ENCODE measurements at places on chromosomes 16 and 17. TPM values are rescaled to one million over a fixed set of nuclear protein-coding genes. Genes with fewer than 3 reads are reported as not detected.

Gene ACE
- total RNA-seq, result 1.9 TPM

DNA sequence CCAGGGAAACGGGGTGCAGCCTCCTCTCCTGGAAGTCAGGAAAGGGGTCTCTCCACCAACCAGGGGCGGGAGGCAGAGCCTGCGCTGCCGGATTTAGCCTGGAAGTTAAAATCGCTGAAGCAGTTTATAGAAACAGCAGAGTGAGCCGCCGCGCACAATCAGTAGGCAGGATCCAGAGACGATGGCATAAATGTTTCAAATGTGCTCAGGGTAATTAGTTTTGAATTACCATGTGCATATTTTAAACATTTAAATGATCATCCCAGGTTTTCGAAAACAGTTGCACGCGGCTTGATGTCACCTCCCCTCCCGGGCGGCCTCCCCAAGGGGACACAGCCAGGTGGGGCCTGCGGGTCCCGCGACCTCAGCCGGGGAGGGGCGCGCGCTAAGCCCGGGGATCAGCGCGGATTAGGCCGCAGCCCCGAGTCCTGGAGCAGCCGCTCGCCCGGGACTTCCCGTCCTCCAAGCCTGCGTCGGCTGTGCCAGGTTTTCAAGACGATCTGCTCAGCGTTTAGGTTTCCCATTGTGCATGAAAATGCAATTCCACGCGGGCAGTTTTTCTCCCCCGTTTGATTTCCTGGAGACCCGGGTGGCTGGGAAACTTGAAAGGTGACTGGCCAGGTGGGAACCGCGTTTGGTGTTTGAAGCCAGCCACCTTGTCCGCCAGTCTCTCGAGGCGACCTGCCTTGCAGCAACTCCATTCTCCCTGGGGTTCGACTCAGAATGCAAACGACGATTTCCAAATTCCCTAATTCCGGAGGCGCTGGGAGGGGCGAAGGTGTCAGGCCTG lies 78.3 kb downstream of the RPA1 start:
- DNase-seq, result no peak
- H3K4me1 ChIP-seq, result peaks cover 3% of the 10 kb centered on the region
- no peaks in the 10 kb centered on the region for H3K36me3 ChIP-seq
- no peak overlapping the region for H3K27ac ChIP-seq

DNA sequence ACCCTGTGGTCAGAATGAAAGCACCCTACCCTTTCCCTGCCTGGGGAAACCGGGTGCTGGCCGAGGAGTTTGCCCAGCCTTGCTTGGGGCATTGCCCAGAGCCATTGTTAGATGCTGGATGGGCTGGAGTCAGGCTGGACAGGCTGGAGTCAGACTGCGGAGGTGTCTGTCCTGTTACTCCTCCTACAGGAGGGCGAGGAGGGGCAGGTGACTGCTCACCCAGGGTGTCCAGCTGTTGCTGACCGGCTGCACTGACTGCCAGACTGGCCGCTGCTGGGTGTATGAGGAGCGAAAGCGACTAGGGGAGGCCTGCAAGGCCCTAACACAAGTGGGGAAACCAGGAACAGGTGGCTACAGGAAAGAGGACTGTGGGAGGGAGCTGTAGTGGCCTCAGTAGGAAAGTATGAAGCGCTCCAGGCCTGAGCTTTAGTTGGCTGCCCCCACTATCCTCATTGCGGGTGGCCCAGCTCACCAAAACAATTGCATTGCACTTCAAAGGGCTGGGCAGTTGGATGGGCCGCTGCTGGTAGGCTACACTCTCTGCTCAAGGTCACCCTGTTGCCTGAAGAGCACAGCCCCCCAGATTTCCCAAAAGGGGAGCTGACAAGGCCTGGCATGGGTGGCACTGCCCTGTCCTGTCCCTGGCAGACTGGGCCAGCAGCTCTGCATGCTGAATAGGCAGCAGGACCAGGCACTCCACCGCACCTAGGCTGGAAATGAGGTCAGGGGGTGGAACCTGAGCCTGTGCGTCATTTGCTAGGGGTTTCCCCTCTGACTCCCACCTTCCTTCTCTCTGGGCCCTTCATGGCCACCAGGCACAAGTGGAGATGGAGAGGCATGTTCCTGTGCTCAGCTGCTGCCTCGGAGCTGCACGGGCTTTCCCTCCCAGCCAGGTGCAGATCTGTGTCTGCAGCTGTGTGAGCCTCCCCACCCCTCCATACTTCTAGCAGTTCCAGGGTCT lies 18.4 kb downstream of the LDHD start:
- H3K4me3 ChIP-seq, result no peak overlapping the region
- no peak for DNase-seq
- no peaks in the 10 kb centered on the region for H3K4me1 ChIP-seq
- H3K27me3 ChIP-seq, result no peaks in the 10 kb centered on the region
- no peak overlapping the region for H3K27ac ChIP-seq

- no peak for DNase-seq
- no peaks in the 10 kb centered on the region for H3K4me1 ChIP-seq
- no peak overlapping the region for H3K4me3 ChIP-seq
- no peak overlapping the region for H3K27ac ChIP-seq
- no peaks in the 10 kb centered on the region for H3K36me3 ChIP-seq
- H3K27me3 ChIP-seq, result no peaks in the 10 kb centered on the region
These were observed 300.1 kb downstream of the FOXL1 start for GRCh38 chr16:86878236-86879080.

- H3K27ac ChIP-seq, result no peak overlapping the region
- H3K27me3 ChIP-seq, result no peaks in the 10 kb centered on the region
- no peaks in the 10 kb centered on the region for H3K4me1 ChIP-seq
- no peak for DNase-seq
- no peak overlapping the region for H3K4me3 ChIP-seq
- H3K36me3 ChIP-seq, result no peaks in the 10 kb centered on the region
These were observed 204.5 kb downstream of the GSG1L start for GRCh38 chr16:27859020-27859419.

- peak overlapping the region; percentile 91 for H3K27ac ChIP-seq
- DNase-seq, result no peak
- no peaks in the 10 kb centered on the region for H3K4me1 ChIP-seq
- H3K36me3 ChIP-seq, result no peaks in the 10 kb centered on the region
- peak overlapping the region; percentile 99 for H3K4me3 ChIP-seq
These were observed 932 bp downstream of the ZNF267 start for GRCh38 chr16:31874366-31875111.

All from right lobe of liver (tissue), 6 donors.